B cell (primary cell): ENCODE measurements at places on chromosomes 4 and X.

DNA sequence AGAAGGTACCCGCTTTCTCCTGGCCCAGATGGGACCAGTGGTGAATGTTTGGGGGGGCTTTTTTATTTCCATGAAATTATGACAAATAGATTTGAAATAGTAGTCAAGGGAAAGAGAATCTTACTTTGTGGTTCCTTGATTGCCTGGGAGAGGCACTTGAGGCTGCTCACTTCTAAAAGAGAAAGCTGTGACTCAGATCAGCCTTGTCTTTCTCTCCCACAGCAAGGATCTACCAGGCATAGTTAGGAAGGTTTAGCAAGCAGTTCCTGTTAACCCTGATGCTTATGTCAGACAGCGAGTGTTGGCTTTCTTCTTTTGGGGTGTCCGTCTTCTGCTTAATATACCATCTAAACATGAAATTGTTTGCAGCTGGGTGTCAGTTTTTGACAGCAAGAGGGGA lies 114.5 kb downstream of the TSPAN7 start:
- DNase-seq = no peak

DNA sequence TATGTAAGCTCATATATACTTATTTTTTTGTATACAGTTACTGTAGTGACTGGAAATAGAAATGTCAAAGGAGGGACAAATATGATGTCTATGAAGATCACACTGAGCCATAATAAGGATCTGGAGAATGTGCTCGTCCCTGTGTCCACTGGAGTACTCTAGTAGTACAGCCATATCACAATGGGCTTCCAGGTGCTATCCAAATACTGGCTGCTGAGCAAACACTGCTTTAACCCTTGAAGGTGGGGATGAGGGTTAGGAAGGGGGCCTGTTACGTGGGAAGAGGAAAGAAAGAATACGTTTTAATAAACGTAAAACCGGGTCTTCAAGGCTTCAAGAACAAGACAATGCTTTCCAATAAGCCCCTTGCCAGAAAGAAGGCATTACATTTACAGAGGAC lies 29.8 kb upstream of the TMEM150C start:
- no peak for DNase-seq

GRCh38 chr4:28639747-28640146 lies 1779.1 kb downstream of the STIM2 start:
- no peak for DNase-seq

- peak; percentile 49 for DNase-seq
Measured at GRCh38 chr4:55553441-55554201, 6.9 kb upstream of the CLOCK start.

- DNase-seq = no peak
Measured at GRCh38 chr4:22502895-22503814, 12.7 kb downstream of the ADGRA3 start.

GRCh38 chr4:37682701-37683401 lies 3.3 kb downstream of the RELL1 start:
- DNase-seq = peak; percentile 72

- no peak for DNase-seq
Measured at GRCh38 chr4:14856062-14856933, 146.0 kb upstream of the CPEB2 start.

GRCh38 chrX:49247346-49247745 lies 12.1 kb downstream of the CCDC22 start:
- DNase-seq = no peak

DNA sequence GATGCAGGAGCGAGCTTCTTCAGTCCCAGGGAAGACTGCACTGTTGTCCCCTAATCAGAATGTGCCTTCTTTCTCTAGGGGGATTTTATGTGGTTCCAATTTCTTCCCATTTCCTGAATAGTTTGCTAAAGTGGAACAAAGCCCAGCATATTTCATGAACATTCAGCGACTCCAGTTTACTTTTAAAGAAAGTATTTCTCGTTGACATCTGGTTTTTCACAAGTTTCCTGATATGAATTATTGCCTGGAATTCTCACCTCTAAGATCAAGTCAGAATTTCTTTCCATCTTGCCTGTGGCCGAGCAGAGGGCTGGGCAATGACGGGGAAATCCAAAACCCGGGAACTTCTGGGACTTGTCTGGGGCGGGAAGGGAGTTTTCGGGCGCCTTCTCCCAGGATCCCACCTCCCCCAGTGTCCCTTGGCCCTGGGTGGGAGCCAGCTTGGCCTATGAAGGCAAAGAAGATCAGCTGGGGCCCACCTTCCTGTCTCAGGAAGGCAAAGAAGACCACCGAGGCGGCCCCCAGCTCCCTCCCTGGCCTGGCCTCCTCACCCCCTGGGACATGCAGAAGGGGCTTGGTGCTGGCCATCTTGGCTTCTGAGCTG lies 15.4 kb downstream of the SORCS2 start:
- DNase-seq = no peak

DNA sequence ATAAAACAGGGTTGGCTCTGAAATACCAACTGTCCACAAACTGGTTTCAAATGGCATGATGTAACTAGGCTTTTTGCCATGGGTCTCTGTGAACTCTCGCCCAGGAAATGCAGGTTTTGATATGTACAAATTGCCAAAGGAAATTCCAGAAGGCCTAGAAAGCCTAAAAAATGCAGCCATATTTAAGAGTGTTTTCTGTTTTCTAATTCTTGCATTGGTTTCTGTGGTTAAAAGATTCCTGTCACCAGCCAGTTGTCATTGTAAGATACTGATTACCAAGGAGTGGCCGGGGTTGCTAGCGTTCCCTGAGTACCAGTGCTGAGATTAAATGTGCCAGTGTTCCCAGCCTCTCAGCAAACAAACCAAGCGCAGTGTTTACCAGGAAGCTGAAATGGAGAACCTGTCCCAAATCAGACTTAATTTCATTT lies 53.9 kb upstream of the SORBS2 start:
- DNase-seq = no peak

DNA sequence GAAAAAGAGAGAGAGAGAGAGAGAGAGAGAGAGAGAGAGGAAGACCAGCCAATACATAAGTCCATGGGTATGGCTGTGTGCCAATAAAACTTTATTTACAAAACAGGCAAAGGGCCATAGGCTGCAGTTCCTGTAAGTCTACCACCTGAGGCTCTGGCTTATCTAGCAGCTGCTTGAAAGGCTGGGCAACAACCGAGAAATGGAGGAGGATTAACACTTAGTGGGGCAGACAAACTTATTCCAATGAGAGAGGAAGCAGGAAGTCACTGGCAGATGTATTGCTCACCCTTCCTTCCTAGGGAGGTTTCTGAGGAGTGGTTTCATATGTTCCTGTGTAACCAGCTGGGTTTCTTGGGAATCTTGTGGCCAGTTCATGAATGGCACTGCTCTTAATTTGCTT lies 4.7 kb upstream of the GPR143 start:
- DNase-seq = no peak

- no peak for DNase-seq
Measured at GRCh38 chr4:42751587-42751986, 94.7 kb upstream of the ATP8A1 start.
